ENCODE measurements at places on chromosomes 5 and 9.

DNA sequence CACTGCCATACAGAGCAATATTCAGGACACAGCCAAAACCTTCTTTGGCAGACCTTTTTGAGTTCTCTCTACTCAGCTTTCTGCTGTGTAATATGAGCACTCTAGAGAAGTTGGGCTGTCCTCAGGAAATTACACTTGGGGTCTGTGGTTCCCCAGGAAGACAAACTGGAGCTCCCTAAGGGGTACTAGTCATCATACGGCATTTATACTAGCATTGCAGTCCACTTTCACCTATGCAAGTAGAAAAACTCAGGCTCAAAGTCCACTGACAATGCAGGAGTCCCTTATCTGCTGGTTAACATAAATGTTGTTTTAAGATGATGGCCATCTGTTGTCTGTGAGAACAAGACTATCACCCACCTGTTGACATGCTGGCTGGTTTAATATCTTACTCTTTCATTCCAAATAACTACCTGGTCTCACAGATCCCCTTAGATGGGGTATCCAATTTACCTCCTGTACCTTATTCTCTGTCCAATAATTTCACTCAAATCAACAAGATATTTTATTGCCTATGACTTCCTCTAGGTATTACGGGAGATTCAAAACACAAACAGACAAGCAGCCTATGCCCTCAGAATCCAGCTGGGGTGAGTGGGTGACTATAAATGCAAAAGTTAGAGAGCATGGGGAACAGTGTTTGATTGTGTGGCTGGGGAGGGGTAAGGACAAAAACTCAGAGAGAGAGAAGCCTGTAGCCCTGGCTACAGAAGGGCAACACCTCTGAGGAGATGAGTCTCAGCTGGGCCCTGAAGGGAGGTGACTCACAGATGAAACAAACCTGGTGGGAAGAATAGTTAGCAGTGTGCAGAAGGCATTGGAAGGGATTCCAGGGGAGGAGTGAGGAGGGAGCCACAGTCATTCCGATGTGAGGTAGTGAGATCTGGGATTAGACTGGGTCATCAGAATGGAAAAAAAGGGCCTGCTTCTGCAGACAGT lies 10.2 kb downstream of the DOCK8 start:
- no peak for DNase-seq

DNA sequence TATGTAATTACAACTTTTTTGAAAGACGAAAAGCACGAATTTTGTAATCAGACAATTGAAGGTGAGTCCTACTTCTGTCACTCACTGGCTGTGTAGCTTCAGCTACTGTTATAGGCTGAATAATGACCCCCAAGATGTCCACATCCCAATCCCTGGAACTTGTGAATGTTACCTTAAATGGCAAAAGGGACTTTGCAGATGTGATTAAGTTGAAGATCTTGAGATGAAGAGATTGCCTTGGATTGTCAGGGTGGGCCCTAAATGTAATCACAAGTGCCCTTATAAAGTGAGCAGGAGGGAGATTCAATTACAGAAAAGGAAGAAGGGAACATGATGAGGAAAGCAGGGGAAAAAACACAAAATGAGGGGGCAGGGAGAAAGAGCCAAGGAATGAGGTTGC lies 326.2 kb upstream of the MSX2 start:
- no peak for DNase-seq

DNA sequence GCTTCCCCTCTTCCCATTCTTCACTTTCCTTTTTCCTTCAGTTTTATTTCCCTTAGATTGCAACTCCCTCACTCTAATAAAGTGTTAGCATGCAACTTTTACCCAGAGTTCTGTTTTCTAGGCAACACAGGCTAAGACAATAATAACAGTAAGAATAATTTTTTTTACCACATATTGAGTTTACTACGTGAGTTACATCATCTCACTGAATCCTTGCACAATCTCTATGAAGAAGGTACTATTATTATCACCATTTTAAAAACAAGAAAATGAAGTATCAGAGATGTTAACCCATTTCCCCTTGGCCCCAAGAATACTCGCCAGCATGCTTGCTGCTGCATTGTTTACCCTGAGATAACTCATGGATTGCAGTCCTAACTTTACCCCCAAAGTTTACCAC lies 53.7 kb upstream of the SMIM32 start:
- no peak for DNase-seq

DNA sequence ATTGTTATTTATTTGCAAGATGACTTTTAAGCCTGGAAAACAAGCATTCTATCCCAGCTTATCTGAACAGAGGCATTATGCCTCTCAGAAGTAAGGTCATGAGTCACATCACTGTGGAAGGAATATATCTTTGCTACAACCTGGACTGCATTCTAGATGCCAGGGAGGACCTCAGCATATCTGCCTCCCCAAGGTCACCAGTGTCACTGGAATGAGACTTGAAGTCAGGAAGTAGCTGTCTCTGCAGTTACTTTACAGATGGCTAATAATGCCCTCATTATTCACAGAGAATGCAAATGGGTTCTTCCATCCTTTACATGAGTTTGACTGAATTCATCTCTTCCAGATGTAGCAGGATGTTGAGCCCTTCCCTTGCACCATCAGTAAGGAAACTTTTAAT lies 4.4 kb upstream of the FAM13B start:
- DNase-seq, result no peak

DNA sequence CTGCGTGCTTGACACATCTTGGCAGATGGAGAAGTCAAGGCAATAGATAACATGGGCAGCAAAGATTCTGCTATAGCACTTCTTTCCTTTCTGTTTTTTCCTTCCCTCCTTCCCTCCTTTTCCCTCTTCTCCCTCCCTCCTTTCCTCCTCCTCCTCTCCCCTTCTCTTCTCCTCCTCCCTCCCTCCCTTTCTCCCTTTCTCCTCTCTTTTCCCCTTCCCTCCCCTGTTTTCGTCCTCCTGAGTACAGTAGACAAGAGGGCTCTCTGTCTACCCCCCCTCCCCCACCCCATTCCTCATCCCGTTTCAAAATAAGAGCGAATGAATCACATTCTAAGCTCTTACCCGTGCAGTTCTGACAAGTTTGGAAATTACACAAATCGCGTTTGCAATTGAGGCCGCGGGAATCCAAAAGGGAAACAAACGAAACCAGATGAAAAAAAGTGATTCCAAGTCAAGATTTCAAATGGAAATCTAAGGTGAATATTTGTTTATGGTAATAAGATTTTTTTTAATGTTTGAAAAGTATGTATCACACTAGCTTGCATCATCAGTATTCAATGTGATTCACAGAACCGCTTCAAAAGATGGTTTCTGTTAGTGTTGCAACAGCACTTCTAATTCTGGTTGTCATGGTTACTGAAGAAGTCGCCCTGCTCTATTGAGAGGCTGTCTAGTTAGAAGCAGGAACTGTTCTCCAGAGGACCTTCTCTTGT lies 1.3 kb downstream of the NIM1K start:
- no peak for DNase-seq

GRCh38 chr9:78000221-78000620 lies 31.4 kb downstream of the GNAQ start:
- no peak for DNase-seq

- no peak for DNase-seq
Observed at GRCh38 chr5:437281-437771, 5.7 kb upstream of the EXOC3 start.

GRCh38 chr5:59777028-59777427 lies 116.5 kb downstream of the PDE4D start:
- DNase-seq, result no peak

DNA sequence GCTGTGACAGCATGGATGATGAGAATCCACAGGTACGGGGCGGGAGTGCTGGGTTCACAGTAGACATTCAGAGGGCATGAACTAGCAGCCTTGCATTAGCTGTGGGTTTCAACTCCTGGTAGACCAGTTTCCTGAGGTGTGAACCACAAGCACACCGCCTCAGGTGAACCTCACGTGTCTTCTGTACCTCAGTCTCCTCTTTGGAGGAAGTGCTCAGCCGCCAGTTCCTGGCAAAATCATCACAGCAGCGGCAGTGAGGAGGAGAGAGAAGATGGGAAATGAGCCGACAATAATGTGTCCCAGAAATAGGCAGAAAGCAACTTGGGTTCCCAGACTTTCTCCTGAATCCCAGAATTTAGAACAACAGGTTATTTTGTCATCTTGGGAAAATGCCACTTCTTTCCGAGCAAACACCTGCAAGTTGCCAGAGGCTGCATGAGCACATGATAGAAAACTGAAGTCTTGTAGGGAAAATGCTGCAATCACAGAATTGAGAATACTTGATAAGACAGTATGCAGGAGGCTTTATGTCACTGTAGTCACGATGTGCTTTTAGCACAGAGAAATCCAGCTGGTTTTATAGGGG lies 258.5 kb downstream of the AOPEP start:
- DNase-seq, result no peak

- no peak for DNase-seq
Observed at GRCh38 chr9:127919253-127919815, 2.5 kb upstream of the ST6GALNAC4 start.

DNA sequence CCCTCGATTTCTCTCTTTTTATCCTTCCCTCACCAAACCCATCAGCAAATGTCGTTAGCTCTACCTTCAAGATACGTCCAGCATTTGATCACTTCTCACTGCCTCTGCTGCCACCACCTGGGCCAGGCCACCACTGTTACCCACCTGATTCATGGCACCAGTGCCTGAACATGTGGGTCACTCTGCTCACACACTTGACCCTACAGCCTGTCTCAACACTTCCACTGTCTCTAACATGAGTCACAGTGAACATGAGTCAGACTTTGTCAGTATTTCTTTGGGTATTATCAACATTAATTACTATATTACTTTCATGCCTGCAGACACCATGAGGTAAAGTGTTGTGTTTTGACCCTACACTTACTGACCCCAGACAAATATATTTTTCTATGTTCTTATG lies 19.6 kb downstream of the SLC24A2 start:
- no peak for DNase-seq

DNA sequence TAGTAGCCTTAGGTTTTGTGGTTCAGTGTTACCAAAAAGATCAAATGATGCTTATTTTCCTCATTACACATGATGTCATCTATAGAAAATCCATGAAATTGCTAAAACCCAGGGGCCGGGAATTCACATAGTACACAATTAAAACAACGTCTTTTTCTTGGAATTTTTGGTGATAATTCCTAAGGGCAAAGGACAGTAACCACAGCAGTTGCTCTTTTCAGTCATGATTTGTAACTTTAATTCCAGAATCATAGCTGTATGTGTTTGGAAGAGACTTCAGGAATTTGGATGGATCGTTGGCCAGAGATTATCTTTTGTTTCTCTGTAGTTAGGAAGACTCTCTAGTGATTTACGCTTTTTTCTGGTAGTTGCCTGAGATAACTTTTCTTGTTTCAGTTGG lies 748.7 kb downstream of the TLE4 start:
- no peak for DNase-seq

GRCh38 chr9:99474186-99474585 lies 252.1 kb downstream of the SEC61B start:
- DNase-seq, result no peak

- DNase-seq, result no peak
Observed at GRCh38 chr5:159249158-159249557, 13.9 kb upstream of the UBLCP1 start.
